Epithelial cell of esophagus (primary cell): ENCODE measurements at places on chromosomes 1 and 21.

GRCh38 chr1:20610970-20611369, 22.1 kb downstream of the CDA start:
- DNase-seq, result no peak

DNA sequence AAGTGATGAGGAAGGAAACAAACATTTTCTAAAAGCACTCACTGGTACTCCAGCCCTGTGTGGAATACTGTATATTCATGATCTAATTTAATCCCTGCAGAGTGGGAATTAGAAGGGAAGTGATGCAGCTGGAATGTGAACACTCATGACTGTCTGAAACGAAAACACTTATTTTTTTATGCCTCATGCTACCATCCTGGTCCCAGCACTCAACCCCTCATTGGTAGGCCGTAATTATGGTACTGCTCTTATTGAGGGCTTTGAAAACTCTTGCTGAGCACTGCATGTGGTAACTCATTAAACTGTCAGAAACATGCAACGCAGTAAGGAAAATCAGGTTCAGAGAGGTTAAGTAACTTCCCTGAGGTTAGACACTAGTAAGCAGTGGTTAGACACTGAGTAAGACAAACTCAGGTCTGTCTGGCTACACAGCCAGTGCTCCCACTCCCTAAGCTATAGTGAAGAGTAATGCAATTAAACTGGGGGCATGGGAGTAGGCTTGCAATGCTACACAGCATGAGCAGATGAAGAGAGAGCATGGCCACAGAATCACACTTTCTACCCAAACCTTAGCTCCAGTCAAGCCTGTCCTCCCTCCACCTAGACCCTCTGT, 17.3 kb upstream of the TNFSF4 start:
- DNase-seq, result no peak

GRCh38 chr1:93221913-93222312, 41.4 kb downstream of the CCDC18 start:
- peak; percentile 82 for DNase-seq

DNA sequence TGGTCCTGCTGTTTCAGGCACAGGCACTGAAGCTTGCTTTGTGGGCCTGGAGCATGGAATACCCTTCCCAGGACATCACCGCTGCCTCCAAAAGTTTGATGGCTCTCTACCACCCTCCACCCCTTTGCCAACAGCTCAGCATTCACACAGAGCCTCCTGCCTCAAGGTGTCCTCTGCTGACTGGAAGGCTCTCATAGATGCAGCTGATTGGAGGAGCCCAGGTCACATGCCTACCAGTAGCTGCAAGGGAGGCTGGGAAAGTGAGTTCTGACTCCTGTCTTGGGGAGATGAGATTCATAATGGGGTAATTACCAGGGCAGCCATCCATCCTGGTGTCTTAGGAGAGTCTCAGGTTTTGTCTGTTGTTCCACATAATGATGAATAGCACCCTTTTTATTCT, 124.8 kb upstream of the GRIK3 start:
- DNase-seq, result no peak

- DNase-seq, result peak; percentile 7
These were observed 356.3 kb upstream of the B3GALT2 start for GRCh38 chr1:193542690-193543089.

GRCh38 chr1:170247751-170248521, 102.2 kb downstream of the NTMT2 start:
- no peak for DNase-seq

DNA sequence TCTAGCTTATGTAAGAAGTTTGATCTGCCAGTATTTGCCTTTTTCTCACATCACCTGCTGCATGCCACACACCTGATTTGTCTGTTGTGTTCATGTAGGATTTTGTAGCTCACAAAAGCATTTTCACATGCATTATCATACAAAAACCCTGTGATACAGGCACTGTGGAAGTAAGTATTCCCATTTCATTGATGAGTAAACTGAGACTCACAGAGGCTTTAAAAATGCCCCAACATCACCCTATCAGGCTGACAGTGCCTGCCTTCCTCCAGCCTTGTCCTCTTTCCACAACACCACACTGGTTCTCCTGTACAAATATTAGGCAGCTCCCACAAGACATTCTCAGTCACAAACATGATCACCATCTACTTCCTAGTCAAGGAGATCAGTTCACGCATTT, 85.9 kb upstream of the UBE2U start:
- DNase-seq, result no peak

GRCh38 chr1:94776474-94776873, 43.7 kb upstream of the SLC44A3 start:
- no peak for DNase-seq

GRCh38 chr21:28220680-28221079, 772.0 kb downstream of the LTN1 start:
- DNase-seq, result no peak

GRCh38 chr1:36322041-36322785, 1.2 kb downstream of the EVA1B start:
- no peak for DNase-seq

- DNase-seq, result no peak
These were observed 156.9 kb upstream of the DPYD start for GRCh38 chr1:98077691-98078090.

- DNase-seq, result no peak
These were observed 368.6 kb downstream of the USH2A start for GRCh38 chr1:216054600-216054999.

GRCh38 chr1:116868385-116868784, 41.3 kb upstream of the PTGFRN start:
- no peak for DNase-seq

DNA sequence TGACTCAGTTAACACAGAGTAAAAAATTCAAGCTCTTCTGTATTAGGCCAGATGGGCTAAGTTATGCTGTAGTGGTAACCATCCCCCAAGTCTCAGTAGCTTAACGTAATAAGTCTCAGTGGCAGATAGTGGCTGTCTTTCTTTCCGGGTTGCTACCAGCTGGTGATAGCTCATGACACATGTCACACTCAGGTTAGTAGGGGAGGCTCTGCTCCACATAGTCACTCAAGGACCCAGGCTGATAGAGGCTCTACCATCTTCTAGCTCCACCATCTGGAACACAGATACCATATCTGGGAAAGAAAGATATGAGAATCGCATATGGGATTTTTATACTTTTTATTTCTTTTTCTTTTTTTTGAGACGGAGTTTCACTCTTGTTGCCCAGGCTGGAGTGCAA, 16.2 kb upstream of the MEF2D start:
- no peak for DNase-seq

GRCh38 chr1:199976496-199977144, 50.9 kb upstream of the NR5A2 start:
- DNase-seq, result peak; percentile 4

DNA sequence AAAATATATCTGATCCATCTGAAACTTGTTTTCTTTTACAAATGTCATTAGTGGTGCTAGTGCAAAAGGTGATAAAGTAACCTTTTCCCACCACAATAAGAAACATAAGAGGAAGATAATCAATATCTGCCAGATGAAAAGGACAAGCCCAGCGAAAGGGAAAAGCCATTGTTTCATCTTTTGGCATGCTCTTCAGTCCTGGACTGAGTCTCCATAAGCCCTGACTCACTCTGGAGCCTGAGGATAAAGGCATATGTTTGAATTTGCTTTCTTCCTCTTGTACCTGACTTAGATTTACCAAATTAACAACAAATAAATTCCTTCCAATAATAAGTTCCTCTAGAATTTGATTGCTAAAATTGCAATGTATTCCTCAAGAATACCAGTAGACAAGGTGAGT, 13.6 kb downstream of the DNAJC11 start:
- DNase-seq, result peak; percentile 35

DNA sequence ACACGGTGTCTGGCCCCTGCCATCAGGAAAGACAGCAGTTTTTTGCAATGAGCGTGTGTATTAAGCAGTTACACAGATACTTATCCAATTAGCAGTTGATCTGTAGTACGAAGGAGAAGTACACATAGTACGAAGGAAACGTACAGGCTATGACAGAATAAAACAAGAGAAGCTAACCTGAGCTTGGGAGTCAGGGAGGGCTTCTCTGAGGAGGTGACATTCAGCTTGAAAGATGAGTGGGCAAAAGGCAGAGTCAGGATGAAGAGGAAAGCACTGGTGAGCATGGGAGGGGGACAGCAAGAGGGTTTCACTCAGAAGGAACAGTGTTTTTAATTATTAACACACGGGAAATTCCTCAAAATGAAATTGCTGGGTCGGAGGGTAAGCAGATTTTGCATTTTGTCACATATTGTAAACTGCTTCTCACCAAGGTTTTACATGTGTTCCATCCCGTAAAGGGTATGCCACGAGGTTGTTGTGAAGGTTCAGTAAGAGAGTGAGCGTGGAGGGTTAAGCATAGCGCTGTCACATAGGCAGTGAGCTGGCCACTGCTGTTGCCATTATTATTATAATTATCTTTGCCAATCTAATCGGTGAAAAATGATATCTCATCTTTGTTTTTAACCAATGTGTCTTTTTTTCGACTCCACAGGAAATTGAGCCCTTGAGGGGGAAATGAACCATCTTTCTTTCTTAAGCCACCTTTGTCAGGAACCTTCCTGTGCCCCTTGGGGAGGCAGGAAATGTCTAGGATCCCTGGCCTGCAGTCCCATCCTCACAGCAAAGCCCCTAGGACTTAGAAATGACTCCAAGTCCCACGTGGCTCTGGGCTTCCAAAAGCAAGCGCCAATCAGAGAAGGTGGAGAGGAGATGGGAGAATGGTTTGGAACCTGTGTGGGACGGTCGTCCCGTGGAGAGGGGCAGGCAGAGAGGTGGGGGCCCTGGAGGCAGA, 47.3 kb upstream of the POU3F1 start:
- DNase-seq, result no peak

DNA sequence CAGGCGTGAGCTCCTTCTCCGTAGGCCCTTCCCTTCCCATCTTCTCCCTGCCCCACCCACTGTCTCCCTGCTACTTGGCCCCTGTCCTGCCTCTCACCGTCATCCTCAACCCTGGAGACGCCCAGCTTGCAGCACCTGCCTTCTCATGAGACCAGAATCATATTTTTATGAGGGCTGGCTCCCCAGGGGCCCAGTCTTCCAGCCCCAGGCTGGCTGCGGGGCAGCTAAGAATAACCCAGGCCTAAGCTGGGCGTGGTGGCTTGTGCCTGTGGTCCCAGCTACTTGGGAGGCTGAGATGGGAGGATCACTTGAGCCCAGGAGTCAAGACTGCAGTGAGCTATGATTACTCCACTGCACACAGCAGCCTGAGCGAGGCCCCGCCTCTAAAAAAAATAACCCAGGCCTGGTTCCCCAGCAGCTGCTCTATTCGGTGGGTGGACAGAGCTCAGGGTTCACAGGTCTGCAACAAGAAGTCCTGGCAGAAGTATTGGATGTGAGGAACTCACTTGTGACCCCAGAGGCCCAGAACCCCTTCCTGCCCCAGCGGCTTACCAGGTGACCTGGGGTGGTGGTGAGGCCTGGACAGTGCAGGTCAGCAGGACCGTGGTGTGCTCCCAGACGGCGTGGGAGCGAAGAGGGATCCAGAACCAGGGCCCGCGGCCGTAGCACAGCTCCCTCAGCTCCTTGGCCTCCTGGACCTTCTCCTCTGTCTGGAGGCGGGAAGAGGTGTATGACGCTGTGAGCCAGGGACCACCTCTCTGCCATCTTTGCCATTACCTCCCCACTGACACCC, 6.4 kb downstream of the MYOM3 start:
- DNase-seq, result no peak

DNA sequence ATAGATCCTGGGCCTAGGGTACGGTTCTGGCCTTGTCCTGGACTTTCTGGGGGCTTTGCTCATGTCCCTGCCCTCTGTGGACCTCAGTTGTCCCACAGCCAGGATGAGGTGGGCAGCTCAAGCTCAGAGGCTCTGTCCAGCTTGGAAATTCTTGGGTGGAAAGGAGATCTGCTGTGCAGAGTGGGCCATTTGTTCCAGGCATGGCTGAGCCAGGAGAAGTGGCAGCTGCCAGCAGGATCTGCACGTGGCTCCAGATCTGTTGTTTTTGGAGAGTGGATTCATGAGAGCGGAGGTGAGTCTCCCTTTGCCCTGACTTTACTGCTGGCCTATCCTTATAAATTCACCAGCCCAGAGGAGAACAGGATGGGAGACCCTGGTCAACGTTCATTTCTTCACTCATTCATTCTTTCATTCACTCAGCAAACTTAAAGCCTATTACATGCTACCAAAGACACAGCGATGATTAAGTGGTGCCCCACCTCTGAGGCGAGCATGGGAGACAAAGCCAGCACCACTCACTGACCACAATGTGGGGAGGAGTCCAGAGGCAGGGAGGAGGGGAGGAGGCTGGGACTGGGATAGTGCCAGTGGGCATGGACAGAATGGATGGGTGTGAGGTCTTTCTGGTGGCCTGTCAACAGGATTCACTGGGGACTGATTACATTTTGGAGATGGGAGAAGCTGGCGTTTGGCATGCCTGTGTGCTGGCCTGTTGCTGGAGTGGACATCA, 205.1 kb downstream of the TRABD2B start:
- DNase-seq, result peak; percentile 42

DNA sequence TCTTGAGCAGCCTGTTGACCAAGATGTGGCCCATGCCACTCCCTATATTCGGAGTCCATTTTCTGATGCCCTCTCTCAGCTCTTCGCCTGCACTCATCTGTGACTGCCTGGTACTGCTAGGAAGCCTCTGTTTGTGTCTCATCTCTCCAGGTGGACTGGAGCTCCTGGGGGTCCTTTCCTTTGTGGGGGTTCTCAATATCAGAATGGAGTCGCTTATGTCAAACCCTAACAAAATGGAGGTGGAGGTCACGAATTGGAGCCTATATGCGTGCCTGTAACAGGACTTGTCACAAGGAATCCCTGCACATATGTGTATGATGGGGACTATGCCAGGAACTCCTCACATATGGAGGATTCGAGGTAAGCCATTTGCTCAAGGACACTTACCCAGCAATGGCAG, 46.7 kb upstream of the ATP5PO start:
- DNase-seq, result no peak

GRCh38 chr1:101645810-101646209, 350.9 kb downstream of the OLFM3 start:
- no peak for DNase-seq

GRCh38 chr1:225476100-225476511, 48.3 kb upstream of the LBR start:
- no peak for DNase-seq

DNA sequence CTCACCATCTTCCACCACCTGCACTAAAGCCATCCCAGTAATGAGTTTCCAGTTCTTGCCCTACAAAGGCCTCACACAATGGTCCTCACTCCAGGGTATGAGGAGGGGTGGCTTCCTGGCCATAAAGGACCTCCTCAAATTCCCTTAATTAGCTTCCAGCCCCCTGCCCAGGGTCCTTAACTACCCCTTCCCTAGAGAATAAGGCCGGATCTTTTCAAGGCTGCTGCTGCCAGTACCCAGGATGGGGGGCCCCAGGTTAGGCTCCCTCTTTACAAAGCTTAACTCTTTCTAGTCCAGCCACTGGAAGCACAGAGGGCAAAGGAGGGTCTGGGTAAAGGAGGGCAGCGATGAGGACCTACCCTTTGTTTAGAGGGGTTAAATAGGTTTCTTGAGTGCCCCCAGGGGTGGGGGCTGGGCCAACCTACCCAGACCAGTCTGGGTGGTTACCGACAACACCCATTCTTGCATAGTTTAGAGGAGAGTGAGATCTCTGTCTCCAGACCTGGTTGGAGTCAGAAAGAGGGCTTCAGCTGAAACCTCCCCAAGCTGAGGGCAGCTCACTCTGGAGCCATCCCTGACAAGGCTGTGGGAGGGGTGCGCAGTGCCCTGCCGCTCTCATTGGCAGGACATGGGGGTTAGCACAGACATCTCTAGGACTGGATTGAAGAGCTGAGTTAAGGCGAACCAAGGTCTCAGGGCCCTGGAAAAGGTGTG, 7.1 kb downstream of the BLACAT1 start:
- DNase-seq, result peak; percentile 48
